Choroid plexus epithelial cell (primary cell): ENCODE measurements at places on chromosomes 7 and 10.

GRCh38 chr7:35336444-35336843 is 82.5 kb upstream of the TBX20 start:
- DNase-seq = no peak

GRCh38 chr7:102155821-102156441 is 130.7 kb upstream of the SH2B2 start:
- DNase-seq = peak; percentile 65

- DNase-seq = no peak
Observed at GRCh38 chr7:22016507-22016906, 70.8 kb upstream of the CDCA7L start.

DNA sequence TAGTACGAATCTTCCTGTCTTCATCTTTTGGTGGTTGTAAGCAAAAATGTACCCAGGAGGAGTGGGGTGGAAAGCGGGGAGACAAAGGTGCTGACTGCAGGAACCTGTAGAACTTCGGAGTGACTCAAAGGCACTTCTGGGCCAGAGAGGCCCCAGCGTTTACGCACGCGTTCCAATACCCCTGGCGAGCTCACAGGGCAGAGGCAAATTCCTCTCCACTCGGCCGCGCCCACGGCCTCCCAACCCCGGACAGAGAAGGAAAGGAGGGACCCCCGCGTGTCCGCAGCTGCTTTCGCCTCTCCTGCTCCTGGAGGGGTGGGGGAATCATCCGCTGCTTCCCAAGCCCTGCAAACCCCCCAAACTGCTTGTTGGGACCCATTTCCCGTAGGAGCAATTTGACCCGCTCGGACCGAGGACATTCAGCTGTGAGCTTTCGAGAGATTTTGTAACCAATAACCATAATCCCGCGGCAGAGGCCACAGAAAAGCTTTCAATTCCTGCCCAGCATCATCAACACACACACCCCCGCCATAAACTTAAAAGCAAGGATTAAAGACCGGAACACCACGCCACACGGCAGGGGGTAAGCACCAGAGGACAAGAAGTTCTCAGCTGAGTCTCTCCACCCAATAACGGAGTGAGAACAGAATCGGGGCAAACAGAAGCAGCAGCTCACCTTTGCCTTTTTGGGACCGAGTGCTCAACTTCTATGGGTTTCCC is 2.3 kb downstream of the IGF2BP3 start:
- DNase-seq = peak; percentile 79

GRCh38 chr10:77493851-77494261 is 143.8 kb downstream of the KCNMA1 start:
- no peak for DNase-seq

DNA sequence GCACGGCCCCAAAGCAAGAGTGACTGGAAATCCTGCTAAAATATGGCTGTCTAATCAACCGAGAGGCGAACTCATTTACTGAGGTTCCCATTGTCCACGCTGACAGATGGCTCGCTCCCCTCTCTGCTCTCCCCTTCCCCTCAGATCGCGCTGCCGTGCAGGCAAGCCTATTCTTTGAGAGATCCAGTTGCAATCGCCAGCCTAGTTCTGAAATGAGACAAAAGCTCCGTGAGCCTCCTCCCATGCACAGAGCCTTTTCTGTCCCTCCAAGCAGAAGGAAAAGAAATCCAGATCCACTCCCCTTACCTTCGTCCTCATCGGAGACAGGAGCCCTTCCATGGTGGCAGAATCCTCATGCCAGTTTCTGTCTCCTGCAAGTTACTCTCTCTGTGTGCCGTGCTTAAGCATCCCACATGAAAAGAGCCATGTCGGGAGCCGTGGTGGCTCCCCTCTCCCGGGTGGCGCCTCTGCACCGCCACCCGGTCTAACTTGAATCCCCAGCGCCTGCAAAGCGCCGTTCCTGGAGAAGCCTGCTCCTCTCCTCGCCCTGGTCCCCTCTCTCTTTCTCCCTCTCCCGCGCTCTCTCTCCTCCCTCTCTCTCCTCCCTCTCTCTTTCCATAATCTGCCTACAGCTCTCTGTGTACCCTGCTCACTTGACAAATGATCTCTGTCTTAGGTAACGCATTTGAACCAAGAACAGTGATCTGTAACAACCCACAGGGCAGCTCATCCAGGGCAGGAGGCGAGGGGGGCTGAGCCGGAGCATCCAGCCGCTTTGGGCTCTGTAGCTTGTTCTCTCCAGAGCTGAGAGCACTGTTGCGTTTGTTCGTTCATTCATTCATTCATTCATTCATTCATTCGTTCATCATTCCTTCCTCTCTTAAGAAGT is 156.8 kb downstream of the FRMD4A start:
- DNase-seq = no peak

GRCh38 chr7:66627881-66628360 is 760 bp upstream of the KCTD7 start:
- DNase-seq = no peak
